ENCODE measurements at places on chromosomes 1 and 21.

DNA sequence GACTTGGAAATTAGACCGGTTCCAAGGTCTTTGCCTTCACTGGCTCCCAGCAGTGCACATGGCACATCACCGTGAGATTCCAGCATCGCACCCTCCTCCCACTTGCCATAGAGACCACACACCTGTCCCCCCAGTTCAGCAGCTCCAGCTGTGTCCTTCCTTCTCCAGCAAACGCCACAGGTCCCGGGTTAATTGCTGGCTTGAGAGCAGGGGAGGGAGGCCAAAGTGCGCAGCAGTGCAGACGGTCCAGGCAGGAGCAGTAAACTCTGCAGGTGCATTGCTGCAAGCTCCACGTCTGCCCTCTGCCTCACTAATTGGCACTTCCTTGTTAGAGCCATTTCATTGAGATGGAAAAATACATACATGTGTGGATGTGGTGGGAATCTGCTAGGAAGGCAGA, 65.3 kb downstream of the KLHDC7A start:
- DNase-seq = no peak

DNA sequence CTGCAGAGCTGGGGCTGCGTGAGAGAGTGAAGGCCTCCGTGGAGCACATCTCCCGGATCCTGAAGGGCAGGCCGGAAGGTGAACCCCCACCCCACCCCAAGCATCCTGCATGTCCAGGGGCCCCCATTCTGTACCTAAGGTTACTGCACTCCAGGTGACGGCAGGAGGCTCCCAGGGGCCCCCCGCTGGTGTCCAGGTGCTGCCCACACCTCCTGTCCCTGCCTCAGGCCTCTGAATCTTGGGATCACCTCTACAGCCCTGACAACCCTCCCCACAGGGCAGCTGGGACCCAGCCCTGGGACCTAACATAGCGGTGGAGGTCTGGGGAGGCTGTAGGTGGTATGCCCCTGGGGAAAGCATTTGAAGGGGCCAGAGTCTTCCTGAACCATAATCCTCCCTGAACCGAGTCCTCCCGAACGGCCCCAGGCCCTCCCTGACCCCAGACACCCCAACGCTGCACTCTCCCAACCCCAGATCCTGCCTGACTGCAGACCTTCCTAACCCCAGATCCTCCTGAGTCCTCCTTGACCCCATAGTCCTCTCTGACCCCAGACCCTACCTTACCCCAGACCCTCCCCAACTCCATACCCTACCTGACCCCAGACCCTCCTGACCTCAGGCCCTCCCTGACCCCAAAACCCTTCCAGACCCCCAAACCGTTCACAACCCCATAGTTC, 33.5 kb downstream of the TRIM11 start:
- DNase-seq = no peak

GRCh38 chr1:174032671-174033222, 10.6 kb upstream of the RC3H1 start:
- DNase-seq = no peak

GRCh38 chr1:59685666-59686065, 129.1 kb upstream of the HOOK1 start:
- no peak for DNase-seq

DNA sequence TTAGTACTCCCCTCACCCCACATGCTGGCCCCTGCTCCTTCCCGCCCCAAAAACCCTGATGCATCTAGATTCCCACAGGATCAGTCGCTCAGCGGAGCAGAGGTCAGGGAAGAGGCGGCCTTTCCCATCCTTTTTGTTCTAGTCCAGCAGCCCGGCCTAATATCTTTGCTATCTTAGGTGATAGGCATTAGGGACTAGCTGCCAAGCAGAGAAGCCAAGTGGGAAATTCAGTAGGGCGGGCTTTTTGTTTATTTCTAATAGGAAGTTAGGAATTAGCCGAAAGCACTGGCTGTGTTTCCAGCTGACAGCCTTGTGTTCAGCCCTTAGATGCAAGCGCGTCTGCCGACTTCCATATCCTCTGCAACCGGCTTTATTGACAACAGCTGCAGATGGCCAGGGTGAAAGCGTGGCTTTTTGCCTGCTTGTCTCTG, 59.0 kb upstream of the BCAR3 start:
- no peak for DNase-seq

DNA sequence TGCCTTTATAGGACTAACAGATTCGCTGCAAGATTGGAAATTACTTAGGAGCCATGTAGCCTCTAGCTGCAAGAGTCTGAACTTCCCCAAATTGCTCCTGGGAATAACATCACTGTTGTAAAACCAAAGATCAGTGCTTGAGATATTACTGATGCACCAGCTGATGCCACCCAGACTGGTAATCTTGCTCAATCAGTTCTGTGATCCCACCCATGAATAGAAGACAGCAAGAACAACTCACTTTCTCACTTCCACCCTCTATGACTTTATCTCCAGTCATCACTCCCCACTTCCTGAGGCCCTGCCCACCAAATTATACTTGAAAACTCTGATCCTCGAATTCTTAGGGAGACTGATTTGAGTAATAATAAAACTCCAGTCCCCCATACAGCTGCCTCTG, 1011.1 kb downstream of the PLA2G4A start:
- DNase-seq = no peak

GRCh38 chr21:16215193-16215592, 485.4 kb downstream of the USP25 start:
- DNase-seq = no peak

DNA sequence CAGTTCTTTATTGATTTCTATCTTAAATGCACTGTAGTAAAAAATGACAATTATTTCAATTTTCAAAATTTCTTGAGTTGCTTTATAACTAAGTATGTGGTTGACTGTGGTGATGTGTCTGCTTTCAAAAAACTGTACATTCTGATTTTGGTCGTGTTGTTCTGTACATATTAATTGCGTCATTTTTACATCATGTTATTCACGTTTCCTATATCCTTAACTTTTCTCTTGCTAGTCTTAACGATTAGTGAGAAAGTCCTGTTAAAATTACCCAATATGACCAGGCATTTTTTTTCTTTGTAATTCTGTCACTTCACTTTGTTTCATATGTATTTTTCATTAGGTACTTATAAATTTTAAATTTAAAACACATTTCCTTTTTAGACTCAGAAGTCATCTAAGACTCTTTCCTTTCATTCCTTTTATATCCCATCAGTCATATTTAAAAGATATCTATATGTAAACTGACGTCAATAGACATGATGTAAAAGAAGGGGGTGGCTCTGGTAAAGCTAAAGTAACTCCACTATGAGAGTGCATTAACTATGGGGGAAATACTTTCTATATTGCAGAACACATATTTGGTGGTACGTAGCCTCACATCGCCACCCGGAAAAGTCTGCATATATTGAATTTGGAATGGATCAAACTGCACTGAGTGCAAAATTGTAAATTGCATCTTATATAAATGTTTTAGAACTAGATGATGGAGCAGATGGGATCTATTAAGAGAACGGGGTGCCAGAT, 1.1 kb upstream of the COA6 start:
- DNase-seq = peak; percentile 37

- no peak for DNase-seq
Observed at GRCh38 chr1:16405441-16405840, 31.8 kb downstream of the SPATA21 start.

DNA sequence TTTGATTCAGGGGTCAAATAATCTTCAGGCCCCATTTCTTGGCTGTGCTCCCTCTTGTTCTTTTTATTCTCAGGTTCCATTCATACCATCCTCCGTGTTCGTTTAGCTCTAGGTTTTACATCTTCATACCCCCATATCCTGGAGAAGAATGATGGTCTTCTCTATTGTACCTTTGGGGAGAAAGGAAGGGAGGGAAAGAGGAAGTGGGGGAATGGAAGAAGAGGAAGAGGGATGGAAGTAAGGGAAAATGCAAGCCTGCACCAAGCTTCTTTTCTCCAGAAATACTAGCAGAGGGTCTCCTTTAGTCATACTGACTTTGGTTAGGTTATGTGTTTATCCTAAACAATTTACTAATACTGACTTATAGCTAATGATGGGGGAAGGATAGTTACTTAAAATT, 52.4 kb downstream of the FNBP1L start:
- DNase-seq = no peak

GRCh38 chr1:155176544-155177071, 3.0 kb downstream of the TRIM46 start:
- DNase-seq = peak; percentile 75

DNA sequence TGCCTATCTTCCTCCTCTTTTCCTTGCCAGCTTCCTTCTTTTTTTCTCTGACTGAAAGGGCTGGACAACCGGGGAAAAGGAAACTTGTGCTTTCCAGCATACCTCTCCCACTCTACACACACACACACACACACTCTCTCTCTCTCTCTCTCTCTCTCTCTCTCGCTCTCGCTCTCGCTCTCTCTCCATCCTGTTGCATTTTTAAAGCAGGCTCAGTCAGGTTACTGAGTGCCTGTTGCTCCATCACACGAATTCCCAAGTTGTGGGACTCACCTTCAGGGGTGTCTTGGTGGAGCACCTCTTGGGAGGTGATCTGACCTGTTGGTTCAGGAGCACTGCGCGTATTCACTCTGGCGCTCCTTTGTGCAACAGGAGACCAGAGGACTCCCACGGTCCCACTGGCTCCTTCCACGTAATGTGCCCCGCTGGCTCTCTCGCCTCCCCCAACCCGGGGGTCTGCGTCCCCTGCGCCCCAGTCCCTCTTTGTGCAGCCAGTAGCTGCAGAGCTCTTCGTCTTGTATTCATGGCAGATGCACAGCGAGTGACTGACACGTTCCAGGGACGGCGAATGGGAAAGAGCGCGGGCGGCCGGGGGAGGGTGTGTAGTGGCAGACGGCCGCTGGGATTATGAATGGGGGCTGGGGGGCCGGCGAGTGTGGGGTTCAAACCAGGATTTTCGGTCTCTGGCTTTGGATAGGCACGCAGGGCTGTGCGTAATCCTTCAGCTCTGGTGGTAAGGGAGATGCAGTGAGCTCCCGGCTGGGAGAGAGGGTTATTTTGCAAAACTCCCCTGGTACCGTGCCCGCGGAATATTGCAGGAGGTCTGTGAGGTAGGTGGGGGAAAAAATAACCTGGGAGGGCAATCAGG, 660 bp upstream of the PDE4B start:
- no peak for DNase-seq

DNA sequence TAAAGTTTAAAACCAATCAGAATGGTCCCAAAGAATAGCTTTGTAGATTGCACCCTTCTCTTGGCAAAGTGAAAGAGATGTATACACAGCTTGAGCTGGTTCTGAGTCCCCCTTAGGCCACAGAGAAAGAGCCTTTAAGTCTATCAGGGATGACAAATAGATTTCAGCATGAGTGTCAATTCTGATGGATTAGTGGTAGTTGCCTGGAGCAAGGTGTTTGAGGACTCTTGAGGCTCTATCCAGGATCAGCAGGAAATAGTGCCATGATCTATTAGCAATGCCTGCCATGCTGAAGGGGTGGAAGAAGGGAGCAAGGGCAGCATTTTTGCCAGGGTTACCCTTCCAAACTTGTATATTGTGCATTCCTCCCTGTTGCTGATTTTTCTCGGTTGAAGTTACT, 116.6 kb downstream of the ATG4C start:
- DNase-seq = no peak

DNA sequence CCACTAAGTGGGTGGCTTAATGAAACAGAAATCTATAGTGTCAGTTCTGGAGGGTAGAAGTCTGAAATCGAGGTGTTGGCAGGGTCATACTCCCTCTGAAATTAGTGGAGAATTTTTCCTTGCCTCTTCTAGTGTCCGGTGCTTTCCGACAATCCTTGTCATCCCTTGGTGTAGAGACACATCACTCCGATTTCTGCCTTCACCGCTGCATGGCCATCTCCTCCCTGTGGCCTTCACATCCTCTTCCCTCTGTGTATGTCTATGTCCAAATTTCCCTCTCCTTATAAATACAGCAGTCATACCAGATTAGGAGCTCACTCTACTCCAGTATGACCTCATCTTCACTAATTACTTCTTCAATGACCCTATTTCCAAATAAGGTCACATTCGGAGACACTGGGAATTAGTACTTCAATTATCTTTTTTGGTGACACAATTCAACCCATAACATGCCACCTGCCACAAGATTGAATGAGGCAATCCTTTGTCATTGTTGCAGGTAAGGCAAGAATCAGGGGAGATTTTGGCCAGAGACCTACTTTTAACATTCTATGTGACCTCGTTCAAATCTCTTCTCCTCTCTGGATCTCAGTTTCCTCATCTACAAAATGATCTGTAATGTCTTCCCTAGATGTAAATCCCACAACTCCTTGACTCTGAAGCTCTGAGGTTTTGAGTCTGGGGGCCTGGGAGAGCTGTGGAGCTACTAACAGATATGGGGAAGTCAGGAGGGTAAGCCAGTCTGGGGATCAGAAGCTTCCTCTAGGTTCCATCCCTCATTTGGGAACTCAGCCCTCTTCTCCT, 16.1 kb downstream of the NAV1 start:
- DNase-seq = no peak

DNA sequence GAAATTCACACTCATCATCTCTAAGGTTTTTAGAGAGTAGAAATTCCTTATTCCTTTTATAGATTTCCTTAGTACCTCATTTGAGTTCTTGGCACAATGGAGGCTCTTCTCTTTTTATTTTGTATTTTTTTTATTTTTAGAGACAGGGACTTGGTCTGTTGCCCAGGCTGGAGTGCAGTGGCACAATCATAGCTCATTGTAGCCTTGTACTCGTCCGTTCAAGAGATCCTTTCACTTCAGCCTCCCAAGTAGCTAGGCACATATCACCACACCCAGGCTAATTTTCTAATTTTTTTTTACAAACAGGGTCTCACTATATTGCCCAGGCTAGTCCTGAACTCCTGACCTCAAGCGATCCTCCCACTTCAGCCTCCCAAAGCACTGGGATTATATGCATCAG, 29.6 kb downstream of the RGL1 start:
- no peak for DNase-seq

DNA sequence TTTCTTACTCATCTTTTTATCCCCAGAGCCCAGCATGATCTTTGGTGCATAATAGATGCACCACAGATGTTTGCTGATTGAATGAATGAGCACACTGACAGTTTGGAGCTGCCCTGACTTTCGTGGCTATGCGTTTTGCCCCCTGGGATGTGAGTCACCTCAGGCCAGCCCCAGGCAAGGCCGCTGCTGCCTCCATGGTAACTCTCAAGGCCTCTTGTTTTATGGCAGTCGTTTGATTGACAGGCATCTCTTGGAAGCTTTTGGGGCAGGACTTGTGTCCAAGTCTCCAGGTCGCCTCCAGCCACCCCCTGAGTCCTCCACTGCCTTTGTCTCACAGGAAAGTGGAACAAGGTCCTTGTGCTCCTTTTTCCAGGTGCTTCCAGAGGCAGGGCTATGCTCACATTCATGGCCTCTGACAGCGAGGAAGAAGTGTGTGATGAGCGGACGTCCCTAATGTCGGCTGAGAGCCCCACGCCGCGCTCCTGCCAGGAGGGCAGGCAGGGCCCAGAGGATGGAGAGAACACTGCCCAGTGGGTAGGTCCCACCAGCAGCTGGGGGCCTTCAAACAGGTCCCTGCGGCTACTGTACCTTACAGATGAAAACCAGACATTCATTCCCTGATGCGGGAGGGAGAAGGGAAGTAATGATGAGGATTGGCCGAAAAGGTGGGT, 11.2 kb downstream of the PSEN2 start:
- no peak for DNase-seq
